ENCODE measurements at places on chromosomes 16 and 17.

- DNase-seq = no peak
Observed at GRCh38 chr17:57976594-57976993, 11.5 kb downstream of the VEZF1 start.

- DNase-seq = no peak
Observed at GRCh38 chr17:76039121-76039520, 12.0 kb upstream of the EVPL start.

DNA sequence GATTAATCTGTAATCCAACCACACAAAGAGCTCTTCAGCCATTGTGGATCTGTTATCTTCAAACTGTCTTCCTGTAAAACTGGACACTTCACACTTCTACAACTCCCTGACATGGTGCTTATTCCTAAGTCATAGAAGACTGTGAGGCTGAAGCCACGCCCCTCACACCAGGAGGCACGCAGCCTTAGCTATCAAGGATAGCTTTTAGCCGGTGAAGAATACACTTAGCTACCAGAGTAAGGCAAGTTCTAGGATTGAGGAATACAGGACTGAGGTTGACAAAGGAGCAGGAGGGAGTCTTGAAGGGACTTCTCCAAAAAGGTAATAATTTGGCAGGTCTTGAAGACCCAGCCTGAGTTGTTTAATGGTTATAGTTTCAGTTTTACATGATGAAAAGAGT is 79.8 kb upstream of the GAS7 start:
- DNase-seq = no peak

DNA sequence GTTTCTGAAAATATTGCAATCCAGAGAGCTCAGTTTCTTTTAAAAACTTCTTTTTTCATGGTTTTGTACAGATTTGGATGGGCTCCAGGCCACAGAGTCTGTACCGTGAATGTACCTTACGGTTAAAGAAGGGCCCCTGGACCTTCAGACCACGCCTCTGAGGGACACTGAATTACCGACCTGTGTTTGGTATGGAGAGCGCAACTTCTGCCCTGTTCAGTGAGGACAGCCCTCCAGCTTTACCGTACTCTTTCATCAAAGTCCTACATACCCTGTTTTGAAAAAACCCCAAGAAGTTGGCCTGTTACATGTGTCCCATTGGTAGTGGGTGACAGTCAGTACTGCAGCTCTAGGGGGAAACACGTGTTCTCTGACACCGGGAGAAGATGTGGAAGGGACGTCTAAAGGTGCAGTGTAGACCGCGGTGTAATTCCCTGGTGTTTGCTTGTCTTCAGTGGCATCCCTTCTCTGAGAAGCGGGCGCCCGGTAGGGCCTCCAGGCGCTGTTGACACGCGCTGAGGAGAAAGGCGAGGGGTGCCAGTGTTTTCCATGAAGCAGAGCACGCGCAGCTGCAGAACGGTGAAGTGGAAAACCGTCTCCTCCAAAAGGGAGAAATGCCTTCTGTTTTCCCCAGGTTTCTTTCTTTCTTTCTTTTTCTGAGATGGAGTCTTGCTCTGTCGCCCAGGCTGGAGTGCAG is 6.2 kb downstream of the PGS1 start:
- no peak for DNase-seq

DNA sequence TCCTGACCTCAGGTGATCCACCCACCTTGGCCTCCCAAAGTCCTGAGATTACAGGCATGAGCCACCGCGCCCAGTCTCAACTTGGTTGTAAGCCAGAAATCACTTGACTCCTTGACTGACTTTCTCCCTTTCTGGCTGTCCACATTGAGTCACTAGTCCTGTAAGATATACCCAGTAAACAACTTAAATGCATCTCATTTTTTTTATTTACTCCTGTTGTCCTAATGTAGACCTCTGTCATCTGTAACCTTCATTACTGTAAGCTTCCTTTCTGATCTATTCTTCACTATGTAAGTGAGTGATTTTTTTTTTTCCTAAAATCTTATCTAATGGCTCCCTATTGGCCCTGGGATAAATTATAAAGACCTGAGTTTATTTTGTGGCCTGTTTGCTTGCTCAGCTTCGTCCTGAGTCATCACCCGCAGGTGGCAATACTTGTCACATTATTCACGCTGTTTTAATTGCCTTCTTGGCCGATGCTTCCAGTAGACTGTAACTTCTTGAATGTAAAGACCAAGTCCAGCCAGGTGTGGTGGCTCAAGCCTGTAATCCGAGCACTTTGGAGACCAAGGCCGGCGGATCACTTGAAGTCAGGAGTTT is 41.0 kb downstream of the PAFAH1B1 start:
- DNase-seq = peak; percentile 9

- no peak for DNase-seq
Observed at GRCh38 chr16:78465730-78466129, 366.3 kb downstream of the WWOX start.

- DNase-seq = peak; percentile 13
Observed at GRCh38 chr16:62135446-62135845, 99.2 kb upstream of the CDH8 start.

DNA sequence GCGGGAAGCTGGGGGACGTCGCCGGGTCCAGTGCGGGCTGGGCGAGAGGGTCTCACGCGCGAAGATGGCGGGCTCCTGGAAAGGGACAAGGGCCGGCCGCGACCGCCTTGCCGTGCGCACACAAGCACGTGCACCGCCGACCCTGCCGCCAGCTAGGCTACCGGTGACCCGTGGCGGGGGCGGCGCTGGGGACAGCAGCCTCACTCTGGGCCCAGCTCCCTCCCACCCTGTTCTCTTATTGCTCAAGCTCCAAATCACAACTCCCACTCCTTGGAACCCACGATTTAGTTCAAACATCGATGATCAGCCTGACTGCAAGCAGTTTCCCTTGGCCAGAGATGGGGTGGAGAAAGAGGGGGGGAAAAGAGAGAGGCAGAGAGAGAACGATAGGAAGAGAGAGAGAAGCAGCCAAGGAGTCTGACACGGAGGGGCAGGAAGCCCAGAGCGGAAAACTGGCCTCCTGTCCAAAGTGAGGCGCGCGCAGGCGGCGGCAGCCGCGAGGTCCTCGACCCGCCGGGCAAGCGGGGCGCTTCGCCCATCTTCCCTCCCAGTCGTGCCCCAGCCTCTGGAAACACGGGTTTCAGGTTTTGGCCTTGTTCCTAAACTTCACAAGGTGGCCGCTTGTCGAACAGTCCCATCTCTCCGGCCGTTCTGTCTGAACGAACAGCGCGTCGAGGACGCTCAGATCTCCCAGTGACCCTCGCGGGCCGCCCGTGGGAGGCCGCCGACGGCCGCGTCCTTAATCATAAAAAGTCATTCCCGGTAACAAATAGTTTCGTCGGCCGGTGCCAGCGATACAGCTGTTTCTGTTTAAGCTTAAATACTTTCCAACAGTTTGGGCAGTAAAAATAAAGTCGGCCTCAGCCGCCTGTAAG is 1.7 kb upstream of the CBX8 start:
- DNase-seq = no peak

DNA sequence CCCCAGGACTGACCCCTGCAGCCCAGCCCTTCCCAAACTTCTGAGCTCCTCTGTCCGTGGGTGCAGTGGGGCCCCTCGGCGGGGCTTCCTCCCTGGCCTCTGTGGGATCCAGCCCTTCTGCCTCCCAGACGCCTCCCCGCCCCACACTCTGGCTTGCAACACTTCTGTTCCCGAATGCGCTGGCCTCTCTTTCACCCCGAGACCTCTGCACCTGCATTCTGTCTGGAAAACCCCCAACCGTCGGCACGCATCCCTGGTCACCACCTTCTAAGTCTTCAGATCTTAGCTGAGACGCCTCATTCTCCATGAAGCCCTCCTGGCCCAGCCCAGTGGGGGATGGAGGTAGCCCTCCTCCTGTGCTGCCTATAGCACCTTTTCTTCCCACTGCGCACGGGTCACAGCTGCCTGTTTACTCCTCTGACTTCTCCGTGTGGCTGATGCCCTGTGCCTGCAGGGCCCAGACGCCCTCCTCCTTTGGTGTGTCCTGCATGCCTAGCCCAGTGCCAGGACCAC is 26.4 kb downstream of the TMEM235 start:
- DNase-seq = no peak

DNA sequence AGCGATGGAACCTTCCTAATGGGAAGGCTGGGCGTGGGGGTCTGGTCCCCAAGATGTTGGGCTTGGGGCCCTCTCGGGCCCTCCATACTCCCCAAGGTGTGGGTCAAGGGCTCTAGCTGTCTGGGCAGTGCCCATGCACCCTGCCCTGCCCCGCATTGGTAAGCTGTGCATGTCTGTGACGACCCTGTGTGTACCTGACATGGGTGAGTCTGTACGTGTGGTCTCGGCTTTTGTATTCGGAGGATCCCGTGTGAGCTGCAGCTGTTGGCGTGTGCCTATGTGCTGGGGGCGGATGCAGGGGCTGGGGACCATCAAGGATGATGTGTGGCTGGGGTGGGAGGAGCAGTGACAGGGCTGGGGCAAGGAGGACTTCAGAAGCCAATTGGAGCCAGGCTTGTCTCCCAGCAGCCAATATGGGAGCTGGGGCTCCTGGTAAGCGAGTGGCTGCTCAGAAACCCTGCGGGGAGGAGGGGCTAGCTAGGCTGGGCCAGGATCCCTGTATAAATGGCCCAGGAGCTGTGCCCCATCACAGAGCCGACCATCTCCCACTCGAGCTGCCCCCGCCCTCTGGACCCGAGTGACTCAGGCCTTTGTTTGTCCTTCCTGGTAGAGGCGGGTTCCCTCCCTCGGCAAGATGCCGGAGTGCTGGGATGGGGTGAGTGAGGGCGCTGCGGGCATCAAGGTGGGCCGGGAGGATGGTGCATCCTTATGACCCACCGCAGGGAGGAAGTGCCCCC is at the start of gene NDRG4:
Gene NDRG4, plus strand, starts transcription at position 529 of the 737 bp plus-strand sequence. Its CDS starts 106 bp downstream, at position 635.
- peak; percentile 47 for DNase-seq

- no peak for DNase-seq
Observed at GRCh38 chr16:80802138-80802537, 2.3 kb downstream of the CDYL2 start.

GRCh38 chr17:8598913-8599312 is 31.6 kb downstream of the MYH10 start:
- DNase-seq = no peak

GRCh38 chr17:68662037-68662432 is 60.9 kb upstream of the FAM20A start:
- DNase-seq = no peak

- DNase-seq = no peak
Observed at GRCh38 chr17:44847586-44847985, at the start of gene HIGD1B. TSS of gene HIGD1B (plus strand) at chr17:44847883. CDS start at chr17:44848153, 270 bp downstream.

- peak; percentile 71 for DNase-seq
Observed at GRCh38 chr16:86836503-86837129, 258.3 kb downstream of the FOXL1 start.

- no peak for DNase-seq
Observed at GRCh38 chr16:1597154-1597553, 14.7 kb downstream of the IFT140 start.

- DNase-seq = no peak
Observed at GRCh38 chr17:50986989-50987660, 121.0 kb upstream of the TOB1 start.

DNA sequence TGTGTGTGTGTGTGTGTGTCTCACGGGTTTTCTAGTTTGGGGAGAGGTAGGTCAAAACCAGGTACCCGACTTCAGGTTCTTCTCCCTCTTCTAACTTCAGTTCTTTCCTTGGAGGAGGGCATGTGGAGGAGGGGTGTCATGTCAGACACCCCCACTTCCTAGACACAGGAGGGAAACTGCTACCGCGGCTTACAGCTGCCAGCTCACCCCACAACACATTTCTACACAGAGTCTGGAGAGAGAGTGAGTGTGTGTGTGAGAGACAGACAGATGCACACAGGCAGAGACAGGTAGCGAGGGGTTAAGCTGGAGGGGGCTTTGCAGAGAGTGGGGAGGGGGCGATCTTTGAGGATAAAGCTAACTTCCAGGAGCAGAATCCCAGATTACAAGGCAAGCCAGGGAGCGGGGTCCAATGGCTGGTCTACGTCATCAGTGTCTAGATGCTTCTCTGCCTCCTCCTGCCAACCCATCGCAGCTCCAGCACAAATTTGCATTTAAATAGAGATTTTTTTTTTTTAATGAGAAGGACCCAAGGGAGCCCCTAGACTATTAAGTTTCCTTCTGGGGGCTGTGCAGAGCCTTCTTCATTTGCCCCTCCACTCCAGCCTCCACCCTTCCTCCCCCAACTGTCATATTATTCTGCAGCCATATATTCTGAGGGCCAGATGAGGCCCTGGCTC is 48.9 kb downstream of the MRM1 start:
- no peak for DNase-seq

- DNase-seq = no peak
Observed at GRCh38 chr17:825216-825615, 43.1 kb downstream of the MRM3 start.

DNA sequence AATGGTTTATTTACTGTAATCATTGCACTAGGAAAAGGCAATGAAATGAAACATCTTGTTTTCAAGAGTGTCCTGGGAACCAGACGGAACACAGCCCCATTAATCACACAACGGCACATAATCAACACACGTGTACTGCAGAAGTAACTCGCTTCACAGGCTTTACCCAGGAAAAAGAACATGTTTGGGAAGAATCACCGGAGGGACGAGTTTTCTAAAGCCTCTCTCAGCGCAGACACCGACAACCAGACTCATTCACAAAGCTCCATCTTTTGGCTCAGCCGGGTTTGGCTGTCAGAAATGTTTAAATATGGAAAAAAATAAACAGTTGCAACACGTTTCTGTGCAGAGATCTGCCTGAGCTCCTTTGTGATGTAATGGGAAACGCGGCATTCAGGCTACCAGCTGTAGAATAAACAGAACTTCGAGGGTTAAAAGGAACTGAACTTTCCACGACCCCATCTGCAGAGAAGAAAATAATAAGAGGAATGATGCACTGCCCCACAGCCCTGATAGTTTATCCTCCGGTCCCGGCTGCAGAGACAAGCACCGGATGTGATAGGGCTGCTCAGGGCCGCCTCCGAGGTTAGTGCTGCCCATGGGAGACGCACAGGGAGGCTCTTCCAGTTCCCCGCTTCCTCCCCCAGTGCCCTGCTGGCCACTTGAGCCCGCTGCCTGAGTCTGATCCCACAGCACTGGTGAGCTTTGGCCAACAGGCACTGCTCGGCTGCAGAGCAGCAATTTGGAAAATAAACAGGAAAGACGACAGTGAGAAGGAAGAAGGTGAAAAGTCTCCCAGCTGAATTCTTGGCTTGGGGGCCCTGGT is 119.8 kb downstream of the HIC1 start:
- no peak for DNase-seq

DNA sequence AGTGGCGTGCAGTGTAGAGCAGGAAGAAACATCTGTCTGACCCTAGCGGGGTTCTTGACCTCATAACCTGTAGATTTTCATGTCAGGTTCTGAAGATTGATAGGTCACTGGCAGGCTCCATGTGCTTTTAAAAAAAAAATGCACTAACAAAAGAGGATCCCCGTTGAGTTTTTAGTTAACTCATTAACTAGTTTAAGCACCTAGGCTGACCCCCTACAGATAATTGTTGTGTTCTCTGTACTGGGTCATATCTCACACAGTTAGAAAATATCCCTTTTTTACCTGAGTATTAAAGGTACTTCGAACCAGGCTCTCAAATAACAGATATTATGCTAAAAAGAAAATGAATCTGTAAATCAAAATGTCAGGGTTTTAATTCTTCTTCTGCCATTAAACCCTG is 676.6 kb downstream of the CDH11 start:
- no peak for DNase-seq

DNA sequence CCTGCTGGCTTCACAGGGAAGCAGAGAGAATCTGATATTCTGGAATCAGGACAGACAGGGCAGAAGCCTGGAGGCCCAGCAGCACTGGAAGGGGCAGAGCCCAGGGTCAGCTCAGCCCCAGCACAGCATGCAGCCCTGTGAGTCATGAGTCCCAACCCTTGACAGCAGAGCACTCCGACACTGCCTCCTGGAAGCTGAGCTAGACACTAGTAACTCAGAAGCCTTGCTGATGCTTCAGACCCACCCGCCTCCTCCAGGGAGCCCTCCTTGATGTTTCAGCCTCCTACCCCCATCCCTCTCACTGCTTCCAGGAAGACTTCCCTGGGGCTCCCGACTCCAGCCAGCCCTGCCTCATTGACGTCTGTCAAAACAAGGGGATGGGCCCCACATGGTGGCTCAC is 6.9 kb downstream of the CAMKK1 start:
- no peak for DNase-seq
